Pancreas (tissue), 10 donors: ENCODE measurements at places on chromosomes 4 and X. TPM values are rescaled to one million over a fixed set of nuclear protein-coding genes. Genes with fewer than 3 reads are reported as not detected.

- no peak overlapping the region for H3K27ac ChIP-seq
- no peak overlapping the region for H3K4me3 ChIP-seq
- H3K27me3 ChIP-seq: no peaks in the 10 kb centered on the region
- H3K4me1 ChIP-seq: no peaks in the 10 kb centered on the region
- H3K36me3 ChIP-seq: no peaks in the 10 kb centered on the region
Observed at GRCh38 chr4:55367084-55367722, 21.2 kb downstream of the SRD5A3 start.

DNA sequence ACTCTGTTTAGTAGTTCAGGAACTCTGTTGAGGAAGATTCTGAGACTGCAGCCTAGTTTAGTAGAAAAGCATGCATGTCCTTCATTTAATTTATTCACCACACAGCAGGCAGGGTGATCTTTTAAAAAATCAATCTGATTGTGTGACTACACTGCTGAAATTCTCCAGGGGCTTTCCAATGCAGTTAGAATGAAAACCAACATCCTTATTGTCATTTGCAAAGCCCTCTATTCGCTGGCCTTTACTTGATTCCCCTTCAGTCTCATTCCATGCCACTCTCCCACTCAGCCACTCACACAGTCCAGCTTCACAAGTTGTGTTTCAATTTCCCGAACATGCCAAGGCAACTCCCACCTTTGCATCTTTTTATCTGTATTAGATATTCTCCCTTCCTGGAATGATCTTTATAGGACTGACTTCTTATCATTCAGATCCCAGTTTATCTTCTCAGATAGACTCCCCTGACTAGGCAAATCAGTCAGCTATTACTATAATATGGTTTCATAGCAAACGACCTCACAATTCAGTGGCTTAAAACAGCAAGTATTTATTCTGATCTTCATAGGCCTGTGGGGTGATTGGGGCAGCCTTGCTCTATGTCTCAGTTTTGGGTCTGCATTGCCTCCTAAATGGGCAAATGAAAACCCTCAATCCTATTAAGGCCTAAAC, 21.3 kb upstream of the FTHL17 start:
- no peak overlapping the region for H3K4me3 ChIP-seq
- no peaks in the 10 kb centered on the region for H3K36me3 ChIP-seq
- H3K4me1 ChIP-seq: no peaks in the 10 kb centered on the region
- H3K27me3 ChIP-seq: no peaks in the 10 kb centered on the region
- H3K27ac ChIP-seq: no peak overlapping the region

- no peak overlapping the region for H3K27ac ChIP-seq
- H3K4me3 ChIP-seq: no peak overlapping the region
- H3K4me1 ChIP-seq: no peaks in the 10 kb centered on the region
- DNase-seq: no peak
Observed at GRCh38 chr4:43990963-43991362, 457.6 kb downstream of the KCTD8 start.

- DNase-seq: peak; percentile 54
- H3K4me3 ChIP-seq: no peak overlapping the region
- no peaks in the 10 kb centered on the region for H3K27me3 ChIP-seq
- no peak overlapping the region for H3K27ac ChIP-seq
- no peaks in the 10 kb centered on the region for H3K4me1 ChIP-seq
Observed at GRCh38 chrX:8879750-8880149, 78.6 kb upstream of the FAM9A start.

DNA sequence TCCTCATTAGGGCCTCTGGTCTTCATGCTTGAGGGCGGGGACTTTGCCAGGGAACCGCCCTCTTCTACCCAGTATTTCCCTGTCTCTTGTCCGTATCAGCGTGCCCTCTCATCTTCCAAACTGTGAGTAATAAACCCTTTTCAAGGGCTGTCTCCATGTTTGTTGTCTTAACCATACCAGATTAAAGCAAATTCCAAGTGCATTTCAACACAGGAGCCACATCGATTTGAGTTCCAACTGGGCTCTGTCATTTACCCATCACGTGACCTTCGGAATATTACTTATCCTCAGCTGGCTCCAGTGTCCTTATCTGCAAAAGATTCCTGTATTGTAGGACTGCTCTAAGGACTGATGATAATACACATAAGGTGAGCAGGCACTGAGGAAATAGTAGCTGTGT, 6.4 kb upstream of the PHEX start:
- no peak overlapping the region for H3K27ac ChIP-seq
- no peak for DNase-seq
- no peaks in the 10 kb centered on the region for H3K36me3 ChIP-seq
- H3K27me3 ChIP-seq: no peaks in the 10 kb centered on the region
- no peaks in the 10 kb centered on the region for H3K4me1 ChIP-seq
- no peak overlapping the region for H3K4me3 ChIP-seq

DNA sequence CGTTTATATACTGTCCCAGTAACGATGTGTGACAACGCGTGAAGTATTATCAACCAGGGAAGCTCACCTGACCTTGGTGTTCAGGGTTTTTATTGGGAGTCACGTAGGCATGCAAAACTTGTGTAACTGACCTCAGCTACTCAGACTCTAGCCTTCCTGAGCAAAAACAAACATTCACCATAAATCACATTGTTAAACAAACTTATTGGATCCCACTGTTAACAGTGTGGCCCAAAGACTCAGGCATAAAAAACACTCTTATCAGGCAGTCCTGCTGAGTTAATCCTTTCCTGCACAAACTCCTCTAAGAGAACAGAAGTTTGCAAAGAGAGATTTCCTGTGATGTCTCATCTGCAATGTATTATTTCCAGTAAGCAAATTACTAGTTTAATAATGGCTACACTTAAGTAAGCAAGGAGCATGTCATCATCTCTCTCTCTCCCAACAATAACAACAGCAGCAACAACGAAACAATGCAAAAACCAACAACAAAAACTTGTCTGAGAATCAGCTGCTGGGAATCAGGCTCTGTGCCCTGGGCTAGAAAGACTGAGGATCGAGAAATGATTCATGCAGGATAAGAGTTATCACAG, 12.0 kb downstream of the GAGE1 start:
- H3K36me3 ChIP-seq: no peaks in the 10 kb centered on the region
- H3K27me3 ChIP-seq: no peaks in the 10 kb centered on the region
- no peaks in the 10 kb centered on the region for H3K4me1 ChIP-seq
- no peak for DNase-seq
- H3K27ac ChIP-seq: no peak overlapping the region

DNA sequence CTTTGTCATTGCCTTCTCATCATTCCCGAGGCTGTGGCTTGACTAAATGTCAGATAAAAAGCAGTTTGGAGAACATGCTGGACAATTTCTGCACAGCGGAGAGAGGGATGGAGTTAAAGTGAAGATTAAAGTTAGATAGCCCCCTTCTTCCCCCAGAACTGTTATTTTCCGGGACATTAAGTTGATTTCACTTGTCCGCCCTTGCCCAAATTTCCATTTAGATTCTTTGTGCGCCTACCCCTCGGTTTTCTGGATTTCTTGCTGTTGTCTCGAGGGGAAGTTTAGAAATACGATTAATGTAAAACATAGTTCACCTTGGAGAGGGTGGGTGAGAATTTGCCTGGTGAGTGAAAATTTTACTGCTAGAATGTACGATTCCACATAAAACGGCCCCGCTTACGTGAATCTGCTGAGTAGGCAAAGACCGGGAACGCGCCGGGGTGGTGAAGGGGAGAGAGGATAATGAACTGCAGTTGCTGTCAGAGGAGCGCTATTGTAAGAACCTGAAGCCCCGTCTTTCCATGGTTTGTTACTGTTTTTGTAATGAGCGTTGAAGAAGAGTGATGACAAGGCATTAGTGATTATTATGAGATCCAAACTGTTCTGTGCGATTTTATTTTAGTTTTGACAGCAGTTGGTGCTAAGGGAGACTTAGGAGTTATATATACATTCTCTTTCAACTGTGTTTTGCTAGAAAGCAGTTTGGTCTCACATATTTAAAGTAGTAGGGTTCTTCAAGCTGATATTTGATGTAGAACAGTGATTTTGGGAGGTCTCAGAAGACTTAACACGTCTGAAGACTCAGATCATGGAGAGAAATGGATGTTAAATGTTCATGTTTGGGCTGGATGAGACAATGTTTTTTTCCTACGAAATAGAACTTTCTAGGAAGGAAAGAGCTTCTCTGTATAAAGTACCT, 73.0 kb downstream of the AFF1 start:
- H3K4me3 ChIP-seq: peak overlapping the region; percentile 46
- peaks cover 48% of the 10 kb centered on the region for H3K4me1 ChIP-seq
- no peaks in the 10 kb centered on the region for H3K36me3 ChIP-seq
- no peaks in the 10 kb centered on the region for H3K27me3 ChIP-seq

DNA sequence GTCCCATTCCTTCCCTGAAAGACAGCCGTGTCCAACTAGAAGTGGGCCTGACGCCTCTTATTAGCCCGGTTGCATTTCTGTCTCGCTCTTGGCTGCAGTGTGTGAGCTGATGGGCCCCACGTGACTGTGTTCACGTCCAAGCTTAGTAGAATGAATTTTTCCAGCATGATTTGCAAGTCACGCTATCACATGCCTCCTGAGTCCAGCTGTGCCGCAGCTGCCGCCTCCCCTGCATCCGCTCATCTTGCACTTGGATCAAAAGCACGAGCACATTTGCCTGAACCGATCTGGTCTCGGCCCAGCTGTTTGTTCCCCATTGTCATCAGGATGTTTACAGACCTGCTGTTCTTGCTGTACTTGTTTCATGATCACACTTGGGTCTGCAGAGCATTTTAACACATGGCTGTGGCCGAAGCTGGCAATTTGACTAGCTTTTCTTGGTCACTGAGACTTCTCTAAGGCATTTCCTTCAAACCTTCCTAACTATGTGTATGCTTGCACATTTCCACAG, 126.5 kb downstream of the KIT start:
- no peaks in the 10 kb centered on the region for H3K4me1 ChIP-seq
- H3K4me3 ChIP-seq: no peak overlapping the region
- H3K27me3 ChIP-seq: no peaks in the 10 kb centered on the region
- no peaks in the 10 kb centered on the region for H3K36me3 ChIP-seq
- H3K27ac ChIP-seq: no peak overlapping the region
- DNase-seq: peak; percentile 24

DNA sequence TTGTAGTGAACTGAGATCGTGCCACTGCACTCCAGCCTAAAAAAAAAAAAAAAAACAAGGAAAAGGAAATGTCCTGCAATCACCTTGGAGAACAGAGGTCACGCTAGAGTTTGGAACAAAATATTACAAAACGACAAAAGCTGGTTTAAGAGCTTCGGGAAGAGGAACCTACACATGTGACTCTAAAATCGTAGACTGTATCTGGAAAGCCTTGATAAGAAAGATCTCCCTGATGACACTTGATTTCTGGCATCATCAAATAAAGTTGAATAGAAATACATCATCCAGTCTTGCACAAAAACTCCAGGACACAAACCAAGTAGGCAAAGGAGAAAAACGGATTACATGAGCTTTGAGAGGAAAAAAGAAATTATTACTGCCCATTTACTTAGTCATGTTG, 31.1 kb upstream of the DOCK11 start:
- H3K36me3 ChIP-seq: no peaks in the 10 kb centered on the region
- H3K27me3 ChIP-seq: no peaks in the 10 kb centered on the region
- H3K27ac ChIP-seq: no peak overlapping the region
- H3K4me1 ChIP-seq: no peaks in the 10 kb centered on the region

GRCh38 chr4:167020410-167020809, 213.9 kb downstream of the SPOCK3 start:
- no peak overlapping the region for H3K27ac ChIP-seq
- no peak overlapping the region for H3K4me3 ChIP-seq
- no peak for DNase-seq
- no peaks in the 10 kb centered on the region for H3K4me1 ChIP-seq
- H3K27me3 ChIP-seq: no peaks in the 10 kb centered on the region
- no peaks in the 10 kb centered on the region for H3K36me3 ChIP-seq

DNA sequence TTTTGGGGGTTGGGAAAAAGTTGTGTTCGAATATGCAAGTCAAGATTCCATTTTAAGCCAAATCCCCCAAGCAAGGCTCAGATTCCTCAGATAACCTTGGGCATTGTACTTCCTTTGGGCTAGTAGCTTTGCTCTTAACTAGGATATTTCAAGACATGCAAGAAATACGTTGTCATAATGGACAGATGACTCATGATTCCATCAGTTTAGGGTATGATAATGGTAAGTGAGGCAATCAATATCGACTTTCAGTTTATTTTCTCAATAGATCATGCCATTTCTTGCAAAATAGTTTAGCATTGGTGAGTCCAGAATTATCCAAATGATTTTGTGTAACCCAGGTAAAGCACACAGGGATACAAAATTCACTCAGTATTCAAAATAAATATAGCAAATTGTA, 25.4 kb downstream of the CFAP299 start:
- H3K27ac ChIP-seq: no peak overlapping the region
- H3K4me3 ChIP-seq: no peak overlapping the region
- DNase-seq: no peak
- no peaks in the 10 kb centered on the region for H3K27me3 ChIP-seq
- H3K36me3 ChIP-seq: no peaks in the 10 kb centered on the region

DNA sequence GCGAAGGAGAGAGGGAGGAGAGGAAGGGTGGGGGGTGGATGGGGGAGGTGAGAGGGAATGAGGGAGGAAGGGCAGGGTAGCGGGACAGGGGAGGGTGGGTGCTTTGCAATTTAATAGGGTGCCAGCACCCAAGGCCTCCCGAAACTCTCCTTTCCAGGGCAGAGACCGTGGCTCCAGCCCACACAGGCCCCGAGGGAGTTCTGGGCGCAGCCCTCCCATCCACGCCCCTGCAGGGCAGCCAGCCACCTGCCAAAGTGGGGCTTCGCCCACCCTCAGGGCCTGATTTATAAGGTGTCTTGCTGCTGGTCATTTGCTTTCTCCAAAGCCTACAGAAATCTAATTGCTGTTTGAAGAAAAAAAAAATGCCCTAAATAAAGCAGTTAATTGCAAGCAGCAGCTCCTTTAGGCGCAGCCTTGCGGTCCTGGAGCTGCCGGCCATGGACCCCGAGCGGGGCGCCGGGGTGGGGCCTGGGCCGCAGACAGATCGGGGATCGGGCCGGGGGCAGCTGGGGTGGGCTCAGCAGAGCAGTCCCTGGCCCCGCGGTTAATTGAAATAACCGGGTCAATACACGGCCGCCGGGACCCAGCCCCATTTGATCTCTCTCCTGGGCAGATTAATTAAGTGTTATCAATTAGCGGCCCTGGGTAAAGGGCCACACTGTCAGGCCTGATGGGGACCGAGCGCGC, 106.0 kb upstream of the NKX1-1 start:
- no peaks in the 10 kb centered on the region for H3K27me3 ChIP-seq
- no peaks in the 10 kb centered on the region for H3K4me1 ChIP-seq
- peak overlapping the region; percentile 21 for H3K4me3 ChIP-seq
- no peaks in the 10 kb centered on the region for H3K36me3 ChIP-seq

- no peaks in the 10 kb centered on the region for H3K27me3 ChIP-seq
- no peak overlapping the region for H3K27ac ChIP-seq
- H3K4me1 ChIP-seq: no peaks in the 10 kb centered on the region
- DNase-seq: no peak
Observed at GRCh38 chr4:1549638-1550035, 134.5 kb downstream of the FAM53A start.

- H3K4me1 ChIP-seq: no peaks in the 10 kb centered on the region
- H3K4me3 ChIP-seq: no peak overlapping the region
- no peaks in the 10 kb centered on the region for H3K36me3 ChIP-seq
Observed at GRCh38 chr4:77496457-77496856, 109.2 kb upstream of the CXCL13 start.

The CSN1S1 gene
- polyA plus RNA-seq: 0.19 TPM

The BANK1 gene
- 2.0 TPM for polyA plus RNA-seq

The EFNB1 gene
- 5.9 TPM for polyA plus RNA-seq

The ZMAT1 gene
- polyA plus RNA-seq: 26.7 TPM

The GPR119 gene
- 7.6 TPM for polyA plus RNA-seq

The UNC5C gene
- polyA plus RNA-seq: 0.15 TPM
